ENCODE measurements at places on chromosomes 2 and 18. TPM values are rescaled to one million over a fixed set of nuclear protein-coding genes. Genes with fewer than 3 reads are reported as not detected.

PDCD1 gene
- not detected for total RNA-seq

ITPRIPL1 gene
- total RNA-seq: not detected

SERPINB10 gene
- not detected for total RNA-seq

APOB gene
- not detected for total RNA-seq

GPAT2 gene
- total RNA-seq: 11.0 TPM

L3MBTL4 gene
- total RNA-seq: not detected

RAD51AP2 gene
- total RNA-seq: not detected

TMEM17 gene
- 7.6 TPM for total RNA-seq

LYPD6B gene
- 10.0 TPM for total RNA-seq

SLC9A4 gene
- total RNA-seq: 0.85 TPM

C18orf32 gene
- 11.3 TPM for total RNA-seq

UXS1 gene
- total RNA-seq: 61.3 TPM

GRCh38 chr18:37402735-37403099 lies 162.9 kb downstream of the CELF4 start:
- no peak for DNase-seq

- DNase-seq: no peak
Observed at GRCh38 chr2:120279708-120280107, 27.1 kb downstream of the RALB start.

DNA sequence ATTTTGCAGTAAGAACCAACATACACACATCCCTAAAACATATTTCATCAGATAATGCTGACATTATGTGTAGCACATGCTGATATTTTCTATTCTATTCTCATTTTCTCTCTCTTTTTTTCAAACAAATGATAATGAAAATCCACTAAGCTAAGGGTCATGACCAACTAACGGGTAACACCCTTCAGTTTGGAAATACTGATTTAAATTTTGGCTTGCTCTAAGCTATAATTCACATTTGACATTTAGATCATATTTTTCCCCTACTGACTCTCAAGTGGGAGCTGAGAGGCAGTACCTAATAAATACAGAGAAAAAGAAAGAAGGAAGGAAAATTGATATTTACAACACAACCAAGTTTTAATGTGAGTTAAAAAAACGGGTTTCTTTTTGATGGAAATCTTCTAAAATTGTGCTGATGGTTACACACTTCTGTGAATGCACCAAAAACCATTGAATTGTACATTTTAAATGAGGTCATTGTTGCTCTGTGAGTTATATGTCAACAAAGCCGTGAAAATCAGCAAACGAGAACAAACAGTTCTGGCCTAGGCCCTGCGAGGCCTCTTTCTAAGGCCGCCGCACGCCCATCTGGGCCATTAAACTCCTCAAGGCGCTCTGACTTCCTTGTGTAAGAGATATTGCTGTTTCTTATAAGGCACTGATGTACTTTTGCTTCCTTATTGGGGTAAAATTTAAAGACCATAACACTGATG lies 124.2 kb downstream of the GALR1 start:
- no peak for DNase-seq

DNA sequence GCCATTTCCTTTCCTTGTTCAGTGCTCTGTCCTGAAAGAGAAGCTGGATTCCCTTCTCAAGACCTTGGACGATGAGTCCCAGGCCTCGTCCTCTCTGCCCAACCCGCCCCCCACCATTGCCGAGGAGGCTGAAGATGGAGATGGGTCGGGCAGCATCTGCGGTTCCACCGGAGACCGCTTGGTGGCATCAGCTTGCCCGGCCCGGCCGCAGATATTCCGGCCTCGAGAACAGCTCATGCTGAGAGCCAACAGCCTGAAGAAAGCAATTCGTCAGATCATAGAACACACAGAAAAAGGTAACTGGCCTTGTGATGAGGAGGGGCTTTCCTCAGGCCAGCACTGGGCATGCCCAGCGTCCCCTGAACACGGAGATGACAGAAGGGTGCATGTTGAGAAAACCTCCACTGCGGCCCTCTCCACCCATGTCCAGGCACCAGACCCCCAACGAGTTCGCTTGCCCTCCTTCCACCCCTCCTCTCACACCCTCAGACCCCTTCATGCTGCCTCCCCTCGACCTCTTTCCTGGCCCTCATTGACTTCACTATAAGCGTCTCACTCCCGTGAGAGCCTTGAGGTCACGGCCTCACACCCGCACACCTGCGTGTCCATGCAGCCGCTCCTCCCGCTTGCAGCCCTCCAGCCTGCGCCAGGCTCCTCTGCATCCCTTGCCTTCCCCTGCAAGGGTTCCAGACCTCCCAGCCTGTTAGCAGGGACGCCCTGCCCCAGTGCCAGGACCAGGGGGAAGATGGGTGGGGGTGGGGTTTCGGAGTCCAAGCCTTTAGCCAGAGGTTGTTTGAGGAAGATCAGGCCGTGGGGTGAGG lies 95.0 kb downstream of the DGKD start:
- no peak for DNase-seq

- DNase-seq: no peak
Observed at GRCh38 chr2:55073000-55073983, 23.0 kb upstream of the RTN4 start.

- DNase-seq: no peak
Observed at GRCh38 chr2:39264733-39265132, 21.0 kb upstream of the CDKL4 start.

- no peak for DNase-seq
Observed at GRCh38 chr18:32308493-32309120, 118.8 kb downstream of the MEP1B start.

DNA sequence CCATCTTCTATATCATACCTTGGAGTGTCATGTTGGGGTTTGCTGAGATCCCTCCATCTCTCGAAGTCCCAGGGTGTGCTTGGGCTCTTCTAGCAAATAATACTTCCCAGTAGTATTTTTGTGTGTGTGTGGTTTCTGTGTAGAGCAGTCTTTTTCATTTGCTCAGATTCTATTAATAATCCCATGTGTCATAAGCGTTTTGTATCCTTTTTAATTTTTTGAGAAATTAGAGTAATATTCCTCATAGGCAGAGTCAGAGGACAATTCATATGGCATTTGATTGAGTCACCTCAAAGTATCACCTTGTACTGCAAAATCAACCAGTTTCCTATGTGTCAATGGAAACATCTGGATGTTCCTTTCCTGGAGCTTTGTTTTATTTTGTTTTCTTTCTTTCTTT lies 37.4 kb upstream of the PPP1R1C start:
- DNase-seq: no peak

DNA sequence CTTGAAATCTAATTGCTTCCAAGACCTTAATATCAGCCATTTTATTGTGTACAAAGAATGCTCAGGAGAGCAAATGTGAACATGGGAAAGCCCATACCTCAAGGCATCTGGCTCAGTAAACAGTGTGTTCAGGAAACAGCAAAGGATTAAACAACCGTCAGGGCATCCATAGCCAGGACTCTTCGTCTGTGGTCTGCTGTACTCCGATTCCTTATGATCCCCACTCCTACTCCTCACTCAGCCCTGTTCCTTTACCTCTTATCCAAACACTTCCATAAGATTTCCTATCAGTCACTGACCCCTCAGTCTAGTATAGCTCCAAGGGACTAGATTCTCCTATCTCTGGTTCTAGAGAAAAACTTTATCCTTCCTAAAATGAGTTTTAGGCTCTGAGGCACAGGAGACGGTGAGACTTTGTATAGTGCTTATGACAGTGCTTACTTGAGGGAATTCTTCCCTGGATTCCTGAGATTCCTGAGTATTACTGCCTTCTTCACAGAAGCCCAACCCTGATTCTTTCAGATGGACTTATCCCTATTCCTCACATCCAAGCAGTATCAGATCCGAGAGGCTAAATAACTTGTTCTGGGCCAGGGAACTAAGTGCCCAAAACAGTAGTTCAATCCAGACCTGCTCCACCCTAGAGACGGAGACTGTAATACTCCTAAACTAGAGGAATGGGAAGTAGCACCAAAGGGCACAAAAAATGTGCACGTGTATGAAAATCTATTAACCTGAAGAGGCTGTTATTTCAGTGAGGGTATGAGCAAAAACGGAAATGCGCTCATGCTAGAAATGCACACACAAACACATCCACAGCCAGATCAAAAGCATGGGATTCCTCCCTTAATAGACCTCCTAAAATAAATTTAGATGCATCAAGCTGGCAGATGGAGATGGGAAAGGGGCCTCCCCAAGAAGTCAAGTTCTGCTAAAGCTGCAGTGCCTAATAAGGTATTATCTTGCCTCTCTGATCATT lies 42.1 kb upstream of the SIGLEC15 start:
- DNase-seq: no peak

DNA sequence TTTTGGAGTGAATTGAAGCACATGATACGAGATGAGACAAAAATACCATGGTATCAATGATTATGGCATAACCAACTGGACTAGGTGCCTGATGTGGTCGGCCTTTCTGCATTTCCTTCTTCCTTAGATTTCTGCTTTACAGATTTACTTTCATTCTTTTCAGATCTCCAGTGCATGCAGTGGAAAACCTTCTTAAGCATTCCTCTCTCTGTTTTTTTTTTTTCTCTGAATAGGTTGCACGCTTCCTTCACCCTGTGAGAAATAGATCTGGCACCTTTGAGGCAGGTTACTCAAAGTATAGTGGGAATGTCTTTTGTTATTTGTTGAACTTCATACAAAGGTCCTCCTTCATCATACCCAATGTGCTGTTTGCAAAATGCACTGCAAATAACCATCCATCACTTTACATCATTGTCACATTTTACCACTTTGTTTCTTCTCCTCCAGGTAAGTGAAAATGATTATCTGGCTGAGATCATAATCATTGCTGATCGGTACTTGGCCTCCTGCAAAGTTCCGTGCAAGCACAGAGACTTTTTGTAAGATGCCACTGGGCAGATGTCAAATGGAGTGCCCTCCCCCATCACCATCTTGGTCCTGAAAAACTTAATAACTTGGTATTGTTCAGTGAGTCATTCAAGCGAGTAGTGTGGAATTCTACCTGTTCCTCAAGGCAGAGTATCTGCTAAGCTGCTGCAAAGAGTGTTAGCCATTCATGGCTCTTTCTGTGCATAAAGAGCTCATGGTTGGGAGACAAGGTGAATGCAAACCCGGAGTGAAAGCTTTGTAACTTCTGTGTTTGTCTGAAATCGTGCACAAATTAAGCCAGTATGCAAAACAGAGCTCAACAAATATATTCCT lies 30.0 kb upstream of the KLHL14 start:
- no peak for DNase-seq

DNA sequence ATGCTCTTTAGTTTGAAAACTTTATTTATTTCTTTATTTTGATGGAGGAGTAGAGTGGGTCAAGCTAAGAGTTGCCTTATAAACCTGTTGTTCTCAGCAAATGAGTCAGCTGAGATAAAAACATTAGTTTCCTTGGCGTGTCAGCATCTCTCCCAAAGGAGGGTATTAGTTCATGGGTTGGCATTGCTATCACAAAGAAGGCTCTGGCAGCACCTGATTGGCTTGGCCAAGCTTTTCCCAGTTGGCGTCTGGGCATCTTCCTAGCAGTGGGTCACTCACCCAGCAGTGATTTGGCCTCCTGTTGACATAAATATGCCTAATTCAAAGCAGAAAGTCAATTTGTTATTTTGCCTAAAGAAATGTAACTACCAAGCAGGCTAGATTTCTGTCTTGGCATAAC lies 200.7 kb upstream of the TNP1 start:
- DNase-seq: no peak

GRCh38 chr2:168480356-168480755 lies 24.3 kb downstream of the CERS6 start:
- DNase-seq: no peak

- peak; percentile 54 for DNase-seq
Observed at GRCh38 chr2:98854682-98855081, 81.3 kb downstream of the CRACDL start.

DNA sequence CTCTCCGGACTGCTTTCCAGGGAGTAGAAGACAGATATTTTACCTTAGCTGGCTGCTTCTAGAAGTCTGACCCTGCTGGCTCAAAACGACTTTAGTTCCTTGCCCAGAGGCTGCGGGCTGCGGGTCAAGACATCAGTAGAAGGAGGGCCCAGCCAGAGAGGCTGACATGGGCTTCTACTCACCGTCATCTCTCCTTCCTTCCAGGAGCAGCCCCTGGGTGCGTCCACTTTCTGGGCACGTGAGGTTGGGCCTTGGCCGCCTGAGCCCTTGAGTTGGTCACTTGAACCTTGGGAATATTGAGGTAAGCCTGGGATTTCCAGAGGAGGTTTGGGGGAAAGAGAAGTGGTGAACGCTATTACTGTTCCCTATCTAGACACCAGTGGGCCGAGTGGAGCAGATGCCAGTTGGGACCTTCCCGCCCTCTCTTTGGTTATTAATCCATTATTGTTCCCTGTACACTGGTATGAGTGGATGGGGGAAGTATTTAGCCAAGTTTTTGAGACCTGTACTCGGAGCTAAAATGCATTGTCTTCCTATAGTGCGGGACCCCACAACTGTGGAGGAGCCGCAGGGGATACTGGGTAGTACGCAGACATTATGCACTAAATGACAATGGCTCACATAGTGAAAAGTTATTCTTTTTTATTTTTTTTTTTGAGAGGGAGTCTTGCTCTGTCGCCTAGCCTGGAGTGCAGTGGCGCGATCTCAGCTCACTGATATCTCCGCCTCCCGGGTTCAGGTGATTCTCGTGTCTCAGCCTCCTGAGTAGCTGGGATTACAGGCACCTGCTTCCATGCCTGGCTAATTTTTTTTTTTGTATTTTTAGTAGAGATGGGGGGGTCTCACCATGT lies 26.3 kb upstream of the CASP8 start:
- DNase-seq: no peak

DNA sequence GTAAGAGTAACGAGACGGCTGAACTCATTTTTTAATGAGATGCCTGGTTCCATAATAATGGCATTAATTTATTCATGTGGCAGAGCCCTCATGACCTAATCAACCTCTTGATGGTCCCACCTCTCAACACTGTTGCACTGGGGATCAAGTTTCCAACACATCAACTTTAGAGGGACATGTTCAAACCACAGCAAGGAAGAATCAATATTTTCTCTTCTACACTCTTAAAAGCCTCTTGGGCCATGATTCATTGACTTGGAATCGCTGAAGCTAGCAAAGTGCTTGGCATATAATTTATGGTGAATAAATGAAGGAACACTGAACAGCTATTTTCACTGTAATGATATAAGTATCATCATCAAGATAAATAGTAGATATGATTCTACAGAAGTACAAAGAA lies 333.0 kb downstream of the TNS1 start:
- DNase-seq: no peak

- no peak for DNase-seq
Observed at GRCh38 chr2:38178119-38178518, 102.2 kb upstream of the CYP1B1 start.

- DNase-seq: peak; percentile 50
Observed at GRCh38 chr2:235494716-235495372, 1.0 kb downstream of the AGAP1 start.

DNA sequence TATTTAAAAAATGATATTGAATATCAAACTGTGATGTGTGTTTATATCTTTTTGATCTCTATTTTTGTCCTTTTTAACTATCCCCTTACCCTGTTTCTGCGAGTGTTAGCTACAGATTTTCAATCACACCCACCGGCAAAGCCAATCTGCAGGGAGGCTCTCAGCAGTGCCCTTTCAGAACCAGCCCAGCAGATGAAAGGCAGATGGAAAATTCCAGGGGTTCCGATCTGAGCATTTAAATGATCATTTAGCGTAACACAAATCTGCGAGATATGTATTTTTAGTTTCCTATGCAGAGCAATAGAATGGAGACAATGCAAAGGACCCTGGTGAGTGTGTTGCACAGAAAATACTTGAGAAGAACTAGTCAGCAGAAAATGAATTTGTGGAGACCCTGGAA lies 2170.5 kb upstream of the PIK3C3 start:
- DNase-seq: no peak

GRCh38 chr2:3107567-3107966 lies 270.1 kb downstream of the EIPR1 start:
- no peak for DNase-seq
